ENCODE measurements at places on chromosomes 13 and 19. TPM values are rescaled to one million over a fixed set of nuclear protein-coding genes. Genes with fewer than 3 reads are reported as not detected.
A peak's percentile ranks its signal among the peaks of the same experiment; 100 is the strongest.

- DNase-seq = no peak
Observed at GRCh38 chr13:26568132-26568815, 10.8 kb downstream of the WASF3 start.

GRCh38 chr19:17232258-17232657 is 6.2 kb downstream of the OCEL1 start:
- no peak for DNase-seq

- peak; percentile 94 for DNase-seq
Observed at GRCh38 chr19:18450931-18451836, 13.3 kb upstream of the ISYNA1 start.

The METTL21C gene
- total RNA-seq = not detected
